Vagina (tissue), 2 donors: ENCODE measurements at places on chromosomes 6 and 20. TPM values are rescaled to one million over a fixed set of nuclear protein-coding genes. Genes with fewer than 3 reads are reported as not detected.
A peak's percentile ranks its signal among the peaks of the same experiment; 100 is the strongest.

- H3K4me3 ChIP-seq: peak within 1 kb of the TSS; percentile 95
- H3K36me3 ChIP-seq: no peaks in the 10 kb centered on the region
- no peaks in the 10 kb centered on the region for H3K27me3 ChIP-seq
- peak within 1 kb of the TSS; percentile 87 for H3K27ac ChIP-seq
- H3K4me1 ChIP-seq: peaks cover 22% of the 10 kb centered on the region
- peak; percentile 93 for DNase-seq
These were observed at the start of gene MTO1 for GRCh38 chr6:73461537-73462350. TSS of gene MTO1 (plus strand) at chr6:73461737. CDS start at chr6:73461855, 118 bp downstream.

DNA sequence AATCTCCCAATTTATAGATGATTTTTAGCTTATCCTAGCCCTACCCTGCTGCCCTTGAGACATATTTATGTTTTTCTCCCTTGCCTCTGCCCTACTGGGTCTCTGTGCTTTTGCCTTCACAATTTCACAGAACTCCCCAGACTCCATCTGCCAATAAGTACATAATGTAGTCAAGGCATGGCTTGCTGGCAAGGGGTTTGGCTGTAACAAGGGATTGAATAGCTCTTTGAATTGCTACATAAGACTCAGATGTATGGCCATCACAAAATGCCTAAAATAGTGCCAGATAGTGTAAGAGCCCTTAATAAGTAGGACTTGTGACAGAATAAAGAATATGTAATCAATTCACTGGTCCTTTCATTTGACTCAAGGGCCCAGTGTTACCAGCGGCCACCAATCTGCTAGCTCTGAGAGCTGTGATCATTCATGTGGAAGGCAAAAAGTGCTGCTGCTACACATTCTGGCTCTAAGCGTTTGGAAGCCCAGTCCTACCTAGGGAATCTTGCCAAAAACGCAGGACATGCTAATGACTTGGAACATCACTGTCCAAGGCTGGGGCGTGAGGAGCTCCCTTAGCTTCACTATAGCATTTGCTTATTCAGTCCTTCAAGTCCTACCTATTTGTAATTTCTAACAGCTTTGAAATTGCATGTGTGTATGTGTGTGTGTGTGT, 20.5 kb downstream of the CLVS2 start:
- no peak for DNase-seq
- H3K4me3 ChIP-seq: no peak overlapping the region
- H3K27me3 ChIP-seq: no peaks in the 10 kb centered on the region
- H3K27ac ChIP-seq: no peak overlapping the region
- H3K4me1 ChIP-seq: no peaks in the 10 kb centered on the region

- no peak for DNase-seq
- H3K4me3 ChIP-seq: no peak overlapping the region
- no peaks in the 10 kb centered on the region for H3K36me3 ChIP-seq
- no peaks in the 10 kb centered on the region for H3K4me1 ChIP-seq
These were observed 18.0 kb downstream of the KHDC1L start for GRCh38 chr6:73207221-73207837.

The ETV7 gene
- total RNA-seq: 2.2 TPM

The SSTR4 gene
- not detected for total RNA-seq

GRCh38 chr6:167399051-167399387, 74.1 kb downstream of the TTLL2 start:
- DNase-seq: peak; percentile 71
- no peaks in the 10 kb centered on the region for H3K36me3 ChIP-seq
- H3K4me1 ChIP-seq: no peaks in the 10 kb centered on the region
- H3K27ac ChIP-seq: no peak overlapping the region
- no peaks in the 10 kb centered on the region for H3K27me3 ChIP-seq

The PPP1R18 gene
- total RNA-seq: 42.5 TPM

- H3K4me1 ChIP-seq: no peaks in the 10 kb centered on the region
- H3K27me3 ChIP-seq: no peaks in the 10 kb centered on the region
- H3K4me3 ChIP-seq: no peak overlapping the region
- no peaks in the 10 kb centered on the region for H3K36me3 ChIP-seq
- no peak overlapping the region for H3K27ac ChIP-seq
- DNase-seq: no peak
These were observed 22.9 kb upstream of the PAX1 start for GRCh38 chr20:21682521-21682954.
